ENCODE measurements at places on chromosomes 7 and 10.

DNA sequence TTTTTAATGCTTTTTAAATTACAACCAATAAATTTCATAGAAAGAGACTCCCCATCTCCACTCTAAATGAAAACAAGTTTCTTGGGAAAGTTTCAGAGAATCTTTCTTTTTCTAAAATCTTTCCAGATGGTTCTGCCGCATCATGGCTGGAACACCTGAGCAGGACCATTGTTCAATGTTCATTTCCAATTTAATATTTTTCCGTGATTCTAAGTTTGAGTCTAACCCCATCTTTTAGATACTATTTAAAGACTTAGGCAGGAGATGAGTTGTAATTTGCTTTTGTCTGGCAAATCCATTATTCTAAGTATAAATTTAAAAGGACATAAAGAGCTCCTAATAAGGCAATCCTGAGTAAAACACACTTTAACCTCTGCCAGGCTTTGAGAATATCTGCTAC, 325.2 kb downstream of the BICC1 start:
- DNase-seq, result no peak

GRCh38 chr7:32762925-32763293, 128.7 kb downstream of the KBTBD2 start:
- no peak for DNase-seq

DNA sequence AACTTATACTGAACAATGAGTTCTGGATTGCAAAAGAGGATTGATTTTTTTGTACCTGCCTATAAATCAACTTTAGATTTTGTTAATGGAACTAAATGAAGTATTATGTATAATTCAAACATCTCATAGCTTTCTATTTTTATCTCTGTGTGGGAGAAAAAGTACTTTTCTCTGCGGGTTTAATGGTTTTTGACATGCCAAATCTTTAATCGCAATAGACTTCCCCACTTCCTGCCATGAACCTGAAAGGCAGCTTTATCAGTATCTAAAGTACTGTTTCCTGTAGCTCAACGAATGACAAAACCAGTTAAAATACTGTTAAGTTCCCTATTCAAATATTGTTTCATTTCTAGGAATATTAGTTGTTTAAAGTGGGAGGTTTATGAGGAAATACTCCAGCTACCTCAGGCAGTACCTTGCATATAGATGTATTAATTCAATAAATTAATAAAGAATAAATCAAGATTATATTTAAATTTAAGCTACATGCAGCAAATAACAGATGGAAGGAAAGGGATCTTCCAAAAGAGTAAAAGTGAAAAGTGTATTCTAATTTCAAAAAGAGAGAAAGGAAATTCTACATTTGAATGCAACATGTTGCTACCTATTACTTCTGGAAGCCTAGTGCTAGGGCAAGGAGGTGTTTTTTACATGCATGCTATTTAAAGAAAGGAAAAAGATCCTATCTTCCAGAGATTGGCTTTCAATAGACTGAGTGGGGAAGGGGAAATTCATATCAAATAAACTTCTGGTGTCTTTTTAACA, 75.9 kb downstream of the SVOPL start:
- no peak for DNase-seq

- no peak for DNase-seq
Observed at GRCh38 chr7:118080947-118081346, 103.0 kb upstream of the LSM8 start.

DNA sequence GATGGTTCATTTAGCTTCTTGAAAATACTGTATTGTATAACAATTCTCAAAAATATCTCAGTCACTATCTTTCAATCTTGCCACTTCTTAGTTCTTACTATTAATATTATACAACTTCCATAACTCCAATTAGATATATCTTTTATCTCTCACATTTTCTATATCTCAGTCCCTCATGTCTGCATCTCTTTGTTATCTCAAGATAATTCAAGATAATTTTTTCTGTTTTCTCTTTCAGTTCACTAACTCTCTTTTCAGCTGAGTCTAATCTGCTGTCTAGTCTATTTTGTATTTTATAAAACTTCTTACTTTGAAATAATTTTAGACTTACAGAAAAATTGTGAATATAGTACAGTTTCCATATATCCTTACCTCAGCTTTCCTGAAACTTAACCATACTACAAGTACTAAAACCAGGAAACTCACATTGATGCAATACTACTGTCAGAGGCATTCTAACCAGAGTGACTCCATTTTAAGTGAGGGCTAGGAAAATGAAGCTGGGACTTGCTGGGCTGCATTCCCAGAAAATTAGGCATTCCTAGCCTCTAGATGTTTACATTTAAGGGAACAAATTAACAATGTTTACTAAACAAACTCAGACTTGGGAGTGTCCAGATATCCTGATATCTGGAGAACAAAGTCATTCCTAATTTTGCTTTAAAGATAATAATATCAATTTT, 38.4 kb downstream of the DNAJC1 start:
- DNase-seq, result no peak

GRCh38 chr7:125112850-125113249, 183.2 kb upstream of the POT1 start:
- no peak for DNase-seq

All from NCI-H526 (cell line).